ENCODE measurements at places on chromosomes 7 and 10.
A peak's percentile ranks its signal among the peaks of the same experiment; 100 is the strongest.

- DNase-seq = no peak
These were observed 102.6 kb downstream of the SH3PXD2A start for GRCh38 chr10:103752680-103753248.

DNA sequence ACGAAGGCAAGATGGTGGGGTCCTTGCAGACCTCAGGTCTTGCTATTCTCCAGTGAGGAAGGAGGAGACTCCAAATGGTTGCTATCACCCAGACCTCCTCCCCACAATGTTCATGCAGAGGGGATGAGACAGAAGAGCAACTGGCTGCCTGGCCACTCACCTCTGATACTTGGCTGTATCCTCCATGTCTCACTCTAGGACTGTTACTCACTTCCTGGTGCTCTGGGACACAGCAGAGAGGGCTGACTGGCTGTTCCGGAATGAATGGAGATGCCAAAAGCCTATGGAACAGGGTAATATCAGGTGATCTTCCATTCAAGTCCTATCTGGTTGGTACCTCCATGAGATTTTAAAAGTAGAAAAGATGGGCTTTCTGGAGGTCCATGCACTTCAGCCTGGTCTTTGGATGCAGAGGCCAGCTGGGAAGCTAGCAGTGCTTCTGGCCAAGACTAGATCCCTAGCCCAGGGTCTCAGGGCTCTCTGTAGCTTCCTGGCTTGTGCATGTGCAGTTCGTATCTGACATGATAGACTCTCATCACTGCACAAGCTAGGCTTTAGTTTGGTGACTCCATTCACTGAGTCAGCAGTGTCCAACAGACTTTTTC lies 27.0 kb upstream of the ABI1 start:
- no peak for DNase-seq

GRCh38 chr10:112721080-112721698 lies 228.9 kb upstream of the TCF7L2 start:
- DNase-seq = no peak

DNA sequence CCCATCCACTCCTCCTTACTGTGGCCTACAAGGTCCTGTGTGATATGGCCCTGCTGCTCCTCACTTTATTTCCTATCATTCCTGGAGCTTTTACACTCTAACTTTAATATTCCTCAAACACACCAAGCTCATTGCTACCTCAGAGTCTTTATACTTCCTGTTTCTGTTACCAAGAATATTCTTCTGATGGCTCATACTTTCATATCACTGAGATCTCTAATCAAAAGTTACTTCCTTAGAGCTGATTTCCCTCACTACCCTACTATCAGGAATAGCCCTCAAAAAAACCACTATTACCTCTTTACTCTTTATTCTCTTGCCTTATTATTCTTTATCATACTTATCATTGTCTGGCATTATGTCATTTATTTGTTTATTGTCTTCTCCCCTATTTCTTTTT lies 5.8 kb upstream of the PPP3CB start:
- no peak for DNase-seq

GRCh38 chr10:68224810-68225209 lies 7.1 kb downstream of the ATOH7 start:
- no peak for DNase-seq

- DNase-seq = no peak
These were observed 54.3 kb downstream of the EGFR start for GRCh38 chr7:55073051-55073511.

DNA sequence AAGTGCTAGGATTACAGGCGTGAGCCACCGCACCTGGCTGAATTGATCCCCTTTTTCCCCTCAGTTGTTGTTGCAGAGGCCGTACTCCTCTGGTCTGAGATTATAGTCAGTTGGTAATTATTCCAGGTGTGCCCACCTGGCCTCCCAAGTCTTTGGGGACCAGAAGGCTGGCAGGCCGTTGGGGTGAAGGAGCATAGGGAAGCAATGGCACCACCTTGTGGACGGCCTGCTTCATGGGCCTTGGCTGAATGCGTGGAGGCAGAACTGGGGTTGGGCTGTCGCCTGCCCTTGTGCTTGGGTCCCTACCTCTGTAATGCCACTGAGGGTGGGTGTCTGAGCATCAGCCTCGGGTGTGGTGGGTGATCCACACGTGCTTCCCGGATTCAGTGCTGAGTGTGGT lies 125.7 kb downstream of the RGS10 start:
- DNase-seq = peak; percentile 88

DNA sequence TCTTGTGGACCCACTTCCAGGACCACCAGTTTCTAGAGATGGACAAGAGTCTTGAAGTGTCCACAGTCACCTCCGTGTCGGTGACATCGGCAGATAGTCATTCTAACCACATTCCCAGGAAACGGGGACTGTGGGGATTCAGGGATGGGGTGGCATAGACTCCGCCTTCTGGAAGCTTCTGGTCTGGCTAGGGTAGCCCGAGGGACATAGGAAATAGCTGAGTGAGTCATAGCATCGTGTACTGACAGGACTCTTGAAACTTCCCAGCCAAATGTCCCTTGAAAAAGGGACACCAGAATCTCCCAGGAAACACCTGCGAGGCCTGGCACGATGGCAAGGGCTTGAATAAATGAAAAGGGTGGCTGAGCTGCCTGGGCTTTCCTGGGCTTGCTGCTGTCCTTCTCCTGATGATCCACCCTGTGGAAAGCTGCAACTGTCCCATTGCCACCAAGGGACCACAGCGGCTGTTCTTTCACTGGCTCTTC lies 84.1 kb upstream of the LRRC4 start:
- no peak for DNase-seq

- no peak for DNase-seq
These were observed 103.3 kb upstream of the POT1 start for GRCh38 chr7:125032943-125033342.

- DNase-seq = no peak
These were observed 153.3 kb downstream of the STK31 start for GRCh38 chr7:23863209-23863787.

GRCh38 chr7:110130669-110131068 lies 960.3 kb upstream of the LRRN3 start:
- DNase-seq = no peak

- no peak for DNase-seq
These were observed 61.4 kb upstream of the ASAH2 start for GRCh38 chr10:50312464-50313437.

- peak; percentile 43 for DNase-seq
These were observed 2.3 kb downstream of the ZNF282 start for GRCh38 chr7:149197675-149198074.

DNA sequence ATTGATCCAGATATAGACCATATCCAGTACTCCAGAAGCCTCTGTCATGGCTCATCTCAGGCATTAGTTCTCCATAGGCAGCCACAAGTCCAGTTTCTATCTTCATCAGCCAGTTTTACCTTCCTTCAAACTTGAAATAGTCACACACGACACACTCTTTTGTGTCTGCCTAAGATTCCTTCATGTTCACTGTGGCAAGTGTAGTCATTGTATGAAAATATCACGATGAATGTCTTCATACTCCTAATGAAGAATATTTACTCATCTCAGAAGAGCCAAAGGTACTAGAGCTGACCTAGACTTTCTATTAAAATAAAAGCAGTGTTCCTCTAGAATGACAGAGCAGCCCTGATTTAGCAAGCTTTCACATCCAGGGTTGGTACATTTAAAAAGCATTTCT lies 230.7 kb downstream of the SNX13 start:
- no peak for DNase-seq

DNA sequence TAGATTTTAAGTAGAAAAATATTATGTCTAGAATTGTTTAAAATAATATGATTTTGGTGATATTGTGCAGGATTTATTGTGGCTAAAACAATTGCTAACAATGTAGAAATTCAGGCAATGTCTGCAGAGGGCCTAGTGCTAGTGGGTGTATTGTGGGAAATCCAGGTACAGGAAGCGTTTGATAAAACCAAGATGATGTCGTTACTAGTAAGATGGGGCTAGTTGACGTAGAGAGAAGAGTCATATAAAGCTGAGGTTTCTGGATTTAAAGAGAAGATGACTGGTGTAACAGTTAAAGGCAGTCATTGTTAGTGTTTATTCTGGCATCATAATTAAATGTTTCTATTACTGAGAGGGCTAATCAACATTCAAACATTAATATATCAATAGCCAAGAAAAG lies 43.5 kb downstream of the ADK start:
- DNase-seq = no peak

- DNase-seq = no peak
These were observed 174.9 kb upstream of the MKLN1 start for GRCh38 chr7:131152766-131153165.

DNA sequence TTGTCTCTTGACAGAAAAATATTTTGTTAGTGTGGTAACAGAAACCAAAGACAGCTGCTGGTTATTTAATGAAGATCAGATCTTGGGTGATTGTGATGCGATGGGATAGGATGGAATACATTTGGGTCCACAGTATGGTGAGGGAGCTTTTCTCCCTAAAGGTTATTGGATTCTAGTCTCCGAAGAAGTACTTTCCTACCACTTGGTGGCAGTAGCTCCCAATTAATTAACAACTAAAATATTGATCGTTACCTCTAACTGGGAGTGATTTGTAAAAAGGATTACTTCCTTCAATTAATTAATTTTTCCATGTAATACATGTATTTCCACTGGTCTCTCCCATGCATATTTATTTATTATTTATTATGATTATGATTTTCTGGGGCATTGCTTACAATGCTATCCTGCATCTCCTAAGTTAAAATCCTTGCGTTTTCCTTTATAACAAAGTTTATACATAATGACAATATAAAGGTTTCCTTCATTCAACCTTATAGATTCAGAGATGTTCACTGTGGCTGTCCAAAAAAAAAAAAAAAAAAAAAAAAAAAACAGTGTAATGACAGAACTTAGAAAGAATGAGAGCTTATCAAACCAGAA lies 25.6 kb downstream of the TMEM196 start:
- no peak for DNase-seq

DNA sequence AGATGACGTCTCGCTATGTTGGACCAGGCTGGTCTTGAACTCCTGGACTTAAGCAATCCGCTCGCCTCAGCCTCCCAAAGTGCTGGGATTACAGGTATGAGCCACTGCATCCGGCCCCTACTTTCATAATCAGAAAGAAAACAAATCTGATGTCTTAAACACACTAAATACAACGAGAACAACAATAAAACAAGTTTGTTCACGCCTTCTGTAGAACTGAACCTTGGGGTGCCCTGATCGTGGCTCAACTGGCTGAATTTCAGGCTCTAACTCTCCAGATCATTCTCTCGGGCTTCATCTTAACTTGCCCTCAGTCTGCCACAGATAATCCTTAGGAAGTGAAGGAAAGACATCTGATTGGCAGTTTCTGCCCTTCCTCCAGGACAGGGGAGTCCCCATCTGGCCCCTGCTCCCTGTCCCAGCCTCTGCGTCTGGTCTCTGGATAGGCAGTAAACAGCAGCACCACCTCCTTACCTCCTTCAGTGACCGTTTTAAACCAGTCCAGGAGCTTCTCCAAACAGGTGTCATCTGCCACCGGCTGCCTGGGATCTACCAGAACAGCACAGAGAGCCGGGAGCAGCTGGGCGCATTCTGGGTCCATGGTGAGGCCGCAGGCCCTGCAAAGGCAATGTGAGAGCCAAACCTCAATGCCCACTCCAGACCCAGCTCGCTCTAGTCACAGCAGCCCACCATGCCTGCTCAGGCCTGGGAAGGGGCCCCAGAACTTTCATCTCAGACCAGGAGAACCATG lies 1.3 kb downstream of the BRAT1 start:
- DNase-seq = peak; percentile 21

DNA sequence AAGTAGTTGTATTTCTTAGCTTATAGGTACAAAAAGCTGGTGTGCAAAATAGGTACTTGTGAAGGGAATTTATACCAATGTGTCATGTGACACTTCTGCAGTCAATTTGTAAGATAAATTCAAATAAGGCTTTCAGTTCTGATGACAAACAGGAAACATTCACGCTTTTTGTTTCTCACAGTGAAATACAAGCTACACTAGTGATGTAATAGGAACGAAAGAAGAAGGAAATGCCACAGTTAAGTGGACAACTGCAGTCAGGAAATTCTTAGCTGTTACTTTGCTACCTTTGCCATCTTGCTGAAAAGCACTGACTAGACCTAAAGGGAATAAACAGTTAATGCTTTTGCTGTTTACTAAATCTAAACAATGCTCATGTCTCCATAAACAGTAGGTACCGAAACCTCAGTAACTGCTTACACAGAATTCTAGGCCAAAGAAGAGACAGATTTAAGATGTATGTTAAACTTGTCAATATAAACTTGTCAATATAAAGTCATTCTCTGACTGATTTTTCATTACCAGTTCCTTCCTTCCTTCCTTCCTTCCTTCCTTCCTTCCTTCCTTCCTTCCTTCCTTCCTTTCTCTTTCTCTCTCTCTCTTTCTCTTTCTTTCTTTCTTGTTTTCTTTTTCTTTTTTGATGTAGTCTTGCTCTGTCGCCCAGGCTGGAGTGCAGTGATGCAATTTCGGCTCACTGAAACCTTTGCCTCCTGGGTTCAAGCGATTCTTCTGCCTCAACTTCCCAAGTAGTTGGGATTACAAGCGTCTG lies 10.1 kb downstream of the OTUD1 start:
- DNase-seq = no peak

GRCh38 chr10:99779335-99779734 lies 3.1 kb upstream of the ABCC2 start:
- DNase-seq = no peak

GRCh38 chr10:80590585-80591125 lies 53.0 kb downstream of the SH2D4B start:
- DNase-seq = no peak

GRCh38 chr10:122713091-122713885 lies 13.6 kb upstream of the C10orf120 start:
- DNase-seq = no peak

GRCh38 chr10:1308173-1308961 lies 252.2 kb downstream of the WDR37 start:
- no peak for DNase-seq

- peak; percentile 90 for DNase-seq
These were observed at the start of gene DENND10 for GRCh38 chr10:119103903-119104653. TSS of gene DENND10 (plus strand) at chr10:119104113. CDS start at chr10:119104143, 30 bp downstream.

DNA sequence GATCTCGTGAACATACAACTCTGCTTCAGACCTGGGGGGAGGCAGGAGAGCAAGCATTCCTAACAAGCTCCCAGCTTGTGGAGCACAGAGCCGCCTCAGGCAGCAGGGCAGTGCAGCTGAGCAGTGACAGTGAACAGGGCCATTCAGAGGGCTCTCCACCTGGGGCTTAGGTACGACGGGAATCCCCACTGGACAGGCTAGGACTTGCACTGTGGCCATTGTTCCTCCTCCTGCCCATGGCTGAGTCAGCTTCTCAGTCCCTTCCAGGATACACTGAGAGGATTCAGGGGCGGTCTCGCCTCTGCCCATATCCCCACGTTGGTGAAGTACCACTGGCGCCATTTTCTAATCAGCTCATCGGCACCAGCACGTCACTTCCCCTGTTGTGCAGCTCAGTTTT lies 71.1 kb downstream of the FIGNL1 start:
- no peak for DNase-seq

DNA sequence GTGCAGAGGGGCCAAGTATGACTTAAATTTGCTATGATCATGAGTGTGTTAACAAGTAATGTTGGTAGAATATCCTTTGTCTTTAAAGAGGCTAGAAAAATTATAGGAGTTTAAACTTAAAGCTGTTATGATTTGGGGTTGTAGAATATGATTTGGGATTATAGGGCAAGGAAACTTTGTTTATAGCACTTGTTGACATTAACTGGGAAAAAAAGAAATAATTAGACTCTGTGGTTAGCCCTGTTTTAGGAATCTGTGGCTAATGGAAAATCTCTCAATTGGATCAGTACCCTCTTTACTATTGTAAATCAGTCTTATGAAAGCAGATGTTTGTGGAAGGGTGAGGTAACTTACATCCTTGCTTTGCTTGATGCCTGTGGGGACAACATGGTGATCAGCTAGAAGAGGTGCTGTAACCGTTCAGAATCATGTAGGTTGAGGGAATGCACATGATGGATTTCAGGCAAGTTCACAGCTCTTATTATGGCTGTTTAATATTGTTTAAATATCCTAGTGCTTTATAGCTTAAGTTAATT lies 11.1 kb downstream of the ING3 start:
- DNase-seq = no peak
